Liver (tissue), 10 donors: ENCODE measurements at places on chromosomes 4 and X. TPM values are rescaled to one million over a fixed set of nuclear protein-coding genes. Genes with fewer than 3 reads are reported as not detected.

- no peak for DNase-seq
Measured at GRCh38 chr4:87087015-87087414, 133.4 kb downstream of the KLHL8 start.

GRCh38 chrX:129701624-129702069 is 37.1 kb upstream of the XPNPEP2 start:
- DNase-seq, result no peak

The ARL9 gene
- 0.08 TPM for total RNA-seq

- no peak for DNase-seq
Measured at GRCh38 chr4:30950737-30951136, 230.6 kb downstream of the PCDH7 start.
